ENCODE measurements at places on chromosomes 16 and 17.

DNA sequence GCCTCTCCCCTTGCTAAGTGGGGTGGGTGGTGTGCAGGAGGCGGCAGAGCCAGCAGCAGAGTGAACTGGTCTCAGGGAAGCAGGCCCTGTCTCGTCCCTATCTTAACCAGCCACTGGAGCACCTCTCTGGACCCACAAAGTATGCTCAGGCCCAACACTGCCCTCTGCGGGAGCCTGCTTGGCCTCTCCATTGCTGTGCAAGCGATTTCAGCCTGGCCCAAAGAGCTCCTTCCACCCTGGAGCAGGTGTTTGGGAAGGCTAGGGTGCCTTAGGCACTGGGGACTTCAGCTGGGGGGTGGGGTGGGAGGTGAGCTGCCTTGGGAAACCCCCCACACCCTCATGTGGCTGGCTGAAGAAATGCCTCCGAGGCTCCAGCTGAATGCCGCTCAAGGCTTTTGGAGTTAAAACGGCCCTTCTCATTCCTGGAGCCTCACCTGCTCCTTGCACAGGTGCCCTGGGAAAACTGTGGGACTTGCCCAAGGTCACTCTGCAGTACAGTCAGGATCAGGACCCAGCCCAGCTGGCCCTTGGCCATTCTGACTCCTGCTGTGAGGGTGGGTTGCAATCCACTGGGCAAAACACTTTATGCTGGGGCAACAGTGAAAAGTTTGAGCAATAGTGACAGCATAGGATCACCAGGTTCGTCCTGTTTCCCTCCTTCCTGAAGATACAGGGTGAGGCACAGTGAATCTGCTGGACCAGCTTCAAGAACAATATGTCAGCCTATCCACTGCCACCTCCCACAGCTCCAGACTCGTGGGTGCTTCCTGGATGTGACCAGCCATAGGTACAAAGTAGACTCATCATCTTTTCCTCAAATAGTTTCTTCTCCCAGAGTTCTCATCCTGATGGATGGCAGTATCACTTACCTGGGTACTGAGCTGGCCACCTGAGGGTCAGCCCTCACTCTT, 5.9 kb upstream of the UBE2O start:
- no peak for DNase-seq

GRCh38 chr16:3695610-3696369, 21.5 kb downstream of the TRAP1 start:
- no peak for DNase-seq

- DNase-seq: no peak
Measured at GRCh38 chr16:11557801-11558200, 28.9 kb downstream of the LITAF start.

DNA sequence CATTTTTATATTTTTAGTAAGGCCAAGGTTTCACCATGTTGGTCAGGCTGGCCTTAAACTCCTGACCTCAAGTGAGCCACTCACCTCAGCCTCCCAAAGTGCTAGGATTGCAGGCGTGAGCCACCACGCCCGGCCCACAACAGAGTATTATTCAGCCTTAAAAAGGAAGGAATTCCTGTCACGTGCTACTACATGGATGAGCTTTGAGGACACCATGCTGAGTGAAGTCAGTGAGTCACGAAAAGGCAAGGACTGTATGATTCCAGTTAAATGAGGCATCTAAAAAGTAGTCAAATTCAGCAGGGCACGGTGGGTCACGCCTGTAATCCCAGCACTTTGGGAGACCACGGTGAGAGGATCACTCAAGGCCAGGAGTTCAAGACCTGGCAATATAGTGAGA, 9.7 kb downstream of the CSF3 start:
- DNase-seq: no peak

DNA sequence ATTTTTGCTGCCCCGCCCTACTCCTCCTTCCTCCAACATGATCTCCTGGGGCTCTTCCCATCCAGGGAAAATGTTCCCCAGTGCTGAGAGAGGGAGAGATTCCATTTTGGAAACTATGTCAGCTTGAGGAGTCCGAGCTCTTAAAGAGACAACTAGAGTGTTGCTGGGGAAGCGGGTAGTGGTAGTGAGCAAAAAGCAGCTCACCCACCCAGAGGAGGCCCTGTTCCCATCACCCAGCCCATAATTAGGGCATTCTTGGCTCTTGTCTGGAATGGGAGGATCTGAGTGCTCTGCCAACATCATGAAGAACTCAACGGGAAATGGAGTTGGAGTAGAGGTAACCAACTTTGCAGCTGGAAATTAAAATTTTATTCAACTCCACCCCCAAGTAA, 9.1 kb upstream of the MSL1 start:
- DNase-seq: no peak

GRCh38 chr16:64013856-64014255, 1108.0 kb downstream of the CDH11 start:
- no peak for DNase-seq

DNA sequence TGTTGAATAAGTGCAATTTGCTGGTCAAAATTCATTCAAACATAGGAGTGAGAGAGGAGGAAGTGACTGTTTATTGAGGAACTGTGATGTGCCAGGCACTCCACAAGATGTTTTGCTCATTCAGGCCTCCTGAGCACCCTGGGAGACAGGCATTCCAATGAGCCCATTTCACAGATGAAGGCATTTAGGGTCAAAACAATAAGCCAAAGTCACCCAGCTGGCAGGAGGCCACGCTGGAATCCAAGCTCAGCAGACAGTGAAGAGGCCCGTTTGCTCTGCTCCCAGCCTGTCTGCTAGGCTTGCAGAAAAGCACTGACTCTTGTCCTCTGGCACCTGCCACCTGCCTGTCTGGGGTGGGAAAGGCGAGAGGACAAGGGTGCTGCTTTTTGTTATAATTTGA, 10.1 kb upstream of the SLC25A39 start:
- no peak for DNase-seq

DNA sequence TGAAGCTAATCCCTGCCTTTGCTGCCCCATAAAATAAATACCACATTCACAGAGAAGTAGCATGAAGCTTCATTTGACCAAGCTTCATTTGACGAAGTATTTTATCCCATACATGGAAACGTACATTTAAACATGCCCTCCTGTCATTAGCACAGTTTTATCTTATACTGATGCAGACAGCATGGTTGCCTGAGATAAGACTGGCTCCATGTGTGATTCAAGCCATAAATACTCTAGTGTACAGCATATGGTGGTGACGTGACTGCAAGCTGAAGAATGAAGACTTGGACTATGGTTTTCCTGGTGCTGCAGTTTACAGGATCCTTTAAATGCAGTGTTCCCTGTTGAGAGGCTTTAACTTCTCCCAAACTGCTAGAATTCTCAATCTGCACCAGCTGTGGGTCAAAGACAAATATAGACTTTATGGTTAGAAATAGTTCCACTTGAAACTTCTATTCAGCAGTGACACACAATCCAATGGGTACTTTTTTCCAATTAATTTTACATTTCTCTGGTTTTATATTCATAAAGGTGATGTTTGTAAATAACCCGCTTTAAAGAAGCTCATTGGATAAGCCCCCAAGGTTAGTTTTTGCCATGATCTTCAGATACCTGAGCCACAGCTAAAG, 64.9 kb downstream of the CYB561 start:
- no peak for DNase-seq

DNA sequence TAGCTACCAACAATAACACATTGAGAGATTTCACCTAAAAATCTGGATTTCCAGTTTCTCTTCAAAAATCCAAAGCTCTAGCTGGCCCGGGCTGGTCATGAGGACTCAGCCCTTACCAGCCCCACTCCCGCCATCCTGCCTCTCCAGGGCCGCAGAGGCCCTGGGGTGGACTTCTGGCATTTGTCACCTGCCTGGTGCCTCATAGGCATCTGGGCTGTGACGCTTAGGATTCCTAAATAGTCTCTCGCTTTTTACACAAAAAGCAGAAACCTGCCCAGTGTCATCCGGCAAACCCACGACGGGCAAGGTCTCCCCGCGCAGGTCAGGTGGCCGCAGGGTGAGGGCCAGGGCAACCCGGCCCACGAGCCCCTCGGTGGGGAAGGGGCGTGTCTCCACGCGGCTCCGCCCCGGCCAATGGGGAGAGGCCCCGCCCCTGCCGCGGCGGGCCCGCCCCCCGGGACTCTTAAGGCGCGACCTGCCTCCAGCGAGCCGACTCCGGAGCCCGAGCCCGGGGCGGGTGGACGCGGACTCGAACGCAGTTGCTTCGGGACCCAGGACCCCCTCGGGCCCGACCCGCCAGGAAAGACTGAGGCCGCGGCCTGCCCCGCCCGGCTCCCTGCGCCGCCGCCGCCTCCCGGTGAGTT, at the start of gene VASN:
Gene VASN, plus strand, starts transcription at position 492 of the 644 bp plus-strand sequence. CDS start 9,030 bp downstream, outside the sequence.
- DNase-seq: peak; percentile 74

GRCh38 chr17:9645851-9646545, 681 bp downstream of the USP43 start:
- DNase-seq: no peak

DNA sequence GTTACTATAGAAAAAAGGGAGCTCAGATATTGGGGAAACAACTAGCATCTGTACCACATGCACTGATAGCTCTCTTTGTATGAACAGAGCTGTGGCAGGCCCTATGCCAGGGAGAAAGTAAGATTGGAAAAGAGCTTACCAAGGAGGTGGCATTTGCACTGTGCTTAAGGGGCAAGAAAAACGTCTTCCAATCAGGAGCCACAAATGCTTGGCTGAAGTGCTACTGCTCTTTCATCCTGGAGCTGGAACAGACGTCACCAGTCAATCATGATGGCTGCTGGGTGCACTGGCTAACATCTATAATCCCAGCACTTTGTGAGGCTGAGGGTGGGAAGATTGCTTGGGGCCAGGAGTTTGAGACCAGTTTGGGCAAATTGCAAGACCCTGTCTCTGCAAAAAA, 218.5 kb downstream of the SEC14L1 start:
- DNase-seq: no peak

- no peak for DNase-seq
Measured at GRCh38 chr17:53971361-53971760, 148.6 kb downstream of the KIF2B start.

- DNase-seq: peak; percentile 35
Measured at GRCh38 chr17:41404024-41404671, 6.7 kb upstream of the KRT31 start.

DNA sequence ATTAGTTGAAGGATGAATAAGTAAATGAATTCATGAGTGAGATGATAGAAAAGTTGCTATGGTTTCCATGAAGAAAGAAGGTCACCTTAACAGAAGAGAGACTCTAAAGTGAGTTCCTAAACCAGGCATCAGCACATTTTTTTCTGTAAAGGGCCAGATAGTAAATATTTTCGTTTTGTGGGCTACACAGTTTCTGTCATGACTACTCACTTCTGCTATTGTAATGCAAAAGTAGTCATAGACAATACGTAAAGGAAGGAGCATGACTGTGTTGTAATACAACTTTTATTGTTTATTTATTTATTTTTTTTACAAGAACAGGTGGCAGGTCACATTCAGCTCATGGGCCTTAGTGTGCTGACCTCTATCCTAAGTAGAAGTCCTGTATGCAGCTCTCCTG, 426.1 kb upstream of the DYNLRB2 start:
- DNase-seq: no peak

DNA sequence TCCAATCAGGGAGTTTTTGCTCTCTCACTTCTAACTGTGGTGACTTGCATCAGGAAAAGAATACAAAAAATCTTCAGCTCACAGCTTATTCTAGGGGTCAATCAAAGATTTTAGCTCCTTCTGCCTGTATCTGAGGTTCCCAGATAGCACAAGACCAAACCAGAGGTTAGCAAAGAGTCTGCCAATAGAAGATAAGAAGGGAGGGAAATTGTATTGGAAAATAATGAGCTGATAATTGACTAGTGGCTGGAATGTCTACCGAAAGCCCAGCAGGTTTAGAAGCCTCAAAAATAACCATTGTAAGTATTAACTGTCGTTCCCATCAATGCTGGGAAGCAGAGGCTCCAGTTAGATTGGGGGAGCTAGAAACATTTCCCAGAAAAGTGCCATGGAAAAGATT, 26.3 kb downstream of the HS3ST3A1 start:
- DNase-seq: no peak

- no peak for DNase-seq
Measured at GRCh38 chr16:800834-801511, 439 bp upstream of the GNG13 start.

GRCh38 chr16:47732523-47733111, 271.5 kb downstream of the PHKB start:
- DNase-seq: no peak

- DNase-seq: no peak
Measured at GRCh38 chr17:80565343-80566053, 20.9 kb downstream of the RPTOR start.

- DNase-seq: no peak
Measured at GRCh38 chr16:72815348-72816318, 232.3 kb downstream of the ZFHX3 start.

DNA sequence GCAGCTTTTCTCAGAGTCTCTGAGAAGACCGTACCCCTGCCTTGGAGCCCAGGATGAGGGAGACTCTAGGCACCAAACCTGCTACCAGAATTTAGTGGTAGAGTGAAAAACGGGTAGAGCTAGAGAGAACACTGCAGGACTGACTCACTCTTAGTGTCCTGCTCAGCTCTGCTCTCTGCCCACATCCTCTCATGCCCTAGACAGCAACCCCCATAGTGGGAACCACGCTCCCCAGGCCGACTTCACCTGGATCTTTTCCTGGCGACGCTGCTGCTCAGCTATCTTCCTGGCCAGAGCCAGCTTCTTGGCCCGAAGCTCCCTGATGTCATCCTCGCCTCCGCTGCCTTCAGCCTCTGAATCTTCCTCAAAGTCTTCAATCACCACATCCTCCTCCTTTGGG, 26.7 kb downstream of the HIC1 start:
- DNase-seq: no peak

- DNase-seq: no peak
Measured at GRCh38 chr16:16086653-16087446, 136.4 kb downstream of the ABCC6 start.

GRCh38 chr17:82931699-82932517, 92.1 kb upstream of the ZNF750 start:
- no peak for DNase-seq

DNA sequence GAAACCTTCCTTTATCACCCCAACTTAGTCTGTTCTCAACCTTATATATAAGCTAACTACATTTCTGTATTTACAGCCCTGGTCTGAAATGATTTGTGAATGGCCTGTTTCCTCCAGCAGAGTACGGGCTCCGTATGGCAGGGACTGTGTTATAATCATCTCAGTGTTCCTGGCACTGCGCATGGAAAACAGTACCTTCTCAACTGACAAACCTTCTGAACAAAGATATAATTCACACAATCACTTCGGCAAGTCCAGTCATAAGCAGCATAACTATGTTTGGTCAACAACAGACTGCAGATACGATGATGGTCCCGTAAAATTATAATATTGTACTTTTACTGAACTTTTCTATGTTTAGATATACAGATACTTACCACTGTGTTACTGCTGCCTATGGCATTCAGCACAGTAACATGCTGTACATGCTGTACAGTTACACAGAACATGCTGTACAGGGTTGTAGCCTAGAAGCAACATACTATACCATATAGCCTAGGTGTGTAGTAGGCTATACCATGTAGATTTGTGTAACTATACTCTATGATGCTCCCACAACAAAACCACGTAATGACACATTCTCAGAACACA, 30.0 kb downstream of the ANKFY1 start:
- DNase-seq: no peak

GRCh38 chr16:13517841-13518240, 402.1 kb upstream of the ERCC4 start:
- no peak for DNase-seq

All from CD4-positive, alpha-beta T cell treated with Interleukin-21 for 1 hour (primary cell).